Osteocyte (in vitro differentiated cells): ENCODE measurements at places on chromosomes 5 and 9. TPM values are rescaled to one million over a fixed set of nuclear protein-coding genes. Genes with fewer than 3 reads are reported as not detected.

DNA sequence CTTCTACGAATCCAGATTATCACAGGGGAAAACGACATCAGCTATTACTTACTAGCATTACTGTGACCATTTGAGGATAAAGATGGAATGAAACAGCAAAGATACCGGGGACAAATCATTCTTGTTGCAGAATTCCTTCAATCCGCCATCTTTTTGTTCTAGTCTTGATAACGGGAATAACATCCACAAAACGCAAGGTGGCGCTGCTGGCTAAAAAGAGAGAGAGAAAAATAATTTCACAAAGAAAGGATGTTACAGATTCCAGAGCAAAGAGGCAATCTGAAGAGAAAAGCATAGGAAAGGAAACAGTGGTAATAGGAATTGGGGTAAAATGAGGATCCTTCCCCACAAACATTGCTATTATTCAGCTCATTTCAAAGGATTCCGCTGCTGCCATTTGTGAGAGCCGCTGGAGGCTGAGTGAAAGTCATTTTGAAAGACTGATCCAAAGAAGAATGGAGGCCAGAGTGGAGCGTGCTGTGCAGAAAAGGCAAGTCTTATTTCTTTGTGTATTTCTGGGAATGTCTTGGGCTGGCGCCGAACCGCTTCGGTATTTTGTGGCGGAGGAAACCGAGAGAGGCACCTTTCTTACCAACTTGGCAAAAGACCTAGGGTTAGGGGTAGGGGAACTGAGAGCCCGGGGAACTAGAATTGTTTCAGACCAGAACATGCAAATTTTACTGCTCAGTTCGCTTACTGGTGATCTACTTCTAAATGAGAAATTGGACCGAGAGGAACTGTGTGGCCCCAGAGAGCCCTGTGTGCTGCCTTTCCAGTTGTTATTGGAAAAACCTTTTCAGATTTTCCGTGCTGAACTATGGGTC, at the start of gene PCDHB7:
TSS of gene PCDHB7 (plus strand) at position 264 of the 824 bp plus-strand sequence. CDS start at position 456, 192 bp downstream.
- DNase-seq, result no peak

The NOTCH1 gene
- 44.9 and 53.6 TPM in 2 replicates for total RNA-seq

GRCh38 chr5:132459983-132460838, 30.4 kb downstream of the IRF1 start:
- DNase-seq, result no peak

DNA sequence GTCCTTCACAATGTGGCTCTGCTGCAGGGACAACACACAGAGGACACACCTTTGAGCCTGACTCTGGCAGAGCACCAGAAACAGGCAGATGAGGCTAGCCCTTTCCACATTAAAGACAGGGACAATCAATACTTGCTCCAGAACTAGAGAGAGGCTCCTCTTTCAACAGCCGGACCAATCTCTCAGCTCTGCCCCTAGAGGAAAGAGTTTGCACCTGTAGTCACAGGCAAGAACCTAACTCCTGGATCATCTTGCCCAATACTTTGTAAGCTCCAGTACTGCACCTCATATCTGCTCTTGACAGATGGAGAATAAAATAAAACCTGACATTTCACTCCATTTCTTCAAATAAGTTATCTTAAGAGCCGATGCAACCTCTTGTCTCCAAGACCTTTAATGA, 52.1 kb downstream of the EPB41L4A start:
- DNase-seq, result no peak

The SNX18 gene
- 27.3 and 28.8 TPM in 2 replicates for total RNA-seq

DNA sequence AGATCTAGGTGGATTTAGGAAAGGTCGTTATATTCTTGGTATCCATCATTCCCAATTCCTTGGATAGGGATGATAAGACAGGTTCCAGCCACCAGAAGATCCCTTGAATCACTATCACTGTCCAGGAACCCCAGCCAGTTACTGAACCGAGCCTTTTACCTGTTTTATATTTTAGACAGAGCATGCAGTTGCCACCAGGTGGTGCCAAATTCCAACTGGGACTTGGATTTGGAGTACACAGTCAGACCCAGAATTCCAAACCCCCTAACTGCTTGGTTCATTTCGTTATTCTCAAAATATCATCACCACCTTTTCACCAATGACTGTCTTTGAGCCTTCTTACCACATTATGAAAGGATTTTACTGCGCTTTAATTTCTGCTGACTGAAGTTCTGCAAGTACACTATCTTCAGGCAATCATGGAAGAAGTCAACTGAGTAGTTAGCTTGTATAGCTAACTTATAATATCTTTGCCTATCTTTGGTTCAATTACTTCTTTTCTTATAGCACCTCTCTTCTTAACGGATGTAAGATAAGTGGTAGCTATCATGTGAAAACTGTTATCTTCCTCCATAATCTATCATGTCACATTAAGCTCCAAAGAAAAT, 191.8 kb downstream of the PRR16 start:
- DNase-seq, result no peak

DNA sequence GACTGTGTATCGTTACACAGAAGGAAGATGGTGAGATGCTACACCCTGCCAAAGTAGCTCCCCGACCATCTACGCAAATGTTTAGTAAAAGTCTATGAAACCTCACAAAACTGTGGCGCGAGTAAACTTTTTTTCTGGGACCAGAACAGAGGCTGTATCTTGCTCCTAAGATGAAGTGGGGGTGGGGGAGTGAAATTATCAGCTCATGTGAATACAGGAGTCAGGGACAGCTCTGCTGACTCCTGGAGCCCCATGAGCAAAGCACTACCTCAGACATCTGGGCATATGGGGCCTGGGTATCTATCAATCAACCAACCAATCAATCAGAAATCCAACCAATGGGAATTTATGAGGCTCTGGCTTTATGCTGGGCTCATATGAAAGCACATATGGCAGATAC, 138.6 kb upstream of the RANBP3L start:
- DNase-seq, result no peak

DNA sequence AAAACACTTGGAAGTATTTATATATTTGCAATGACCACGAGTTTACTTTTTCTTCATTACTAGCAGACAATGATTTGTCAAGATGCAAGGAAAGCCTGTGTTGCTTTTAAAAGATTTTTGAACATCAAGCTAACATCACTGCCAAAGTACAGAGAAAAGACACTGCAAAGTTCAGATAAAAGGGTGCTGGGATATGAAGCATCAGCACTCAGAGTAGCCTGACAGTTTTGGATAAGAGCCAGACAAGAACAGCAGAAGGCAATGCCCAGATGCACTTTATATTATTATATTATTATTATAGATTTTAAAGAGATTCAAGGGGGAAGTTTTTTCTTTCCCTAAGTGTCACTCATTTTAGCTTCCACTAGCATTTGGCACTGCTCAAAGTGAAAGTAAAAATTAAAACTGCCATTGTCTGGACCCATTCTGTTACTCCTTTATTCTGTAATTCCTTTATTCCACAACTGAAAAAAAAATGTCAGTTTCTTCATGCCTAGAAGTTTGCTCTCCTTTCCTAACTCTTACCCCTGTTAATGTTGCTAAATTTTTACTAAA, 240.6 kb downstream of the EFNA5 start:
- DNase-seq, result no peak

GRCh38 chr5:38660194-38660668, 103.8 kb upstream of the LIFR start:
- no peak for DNase-seq

DNA sequence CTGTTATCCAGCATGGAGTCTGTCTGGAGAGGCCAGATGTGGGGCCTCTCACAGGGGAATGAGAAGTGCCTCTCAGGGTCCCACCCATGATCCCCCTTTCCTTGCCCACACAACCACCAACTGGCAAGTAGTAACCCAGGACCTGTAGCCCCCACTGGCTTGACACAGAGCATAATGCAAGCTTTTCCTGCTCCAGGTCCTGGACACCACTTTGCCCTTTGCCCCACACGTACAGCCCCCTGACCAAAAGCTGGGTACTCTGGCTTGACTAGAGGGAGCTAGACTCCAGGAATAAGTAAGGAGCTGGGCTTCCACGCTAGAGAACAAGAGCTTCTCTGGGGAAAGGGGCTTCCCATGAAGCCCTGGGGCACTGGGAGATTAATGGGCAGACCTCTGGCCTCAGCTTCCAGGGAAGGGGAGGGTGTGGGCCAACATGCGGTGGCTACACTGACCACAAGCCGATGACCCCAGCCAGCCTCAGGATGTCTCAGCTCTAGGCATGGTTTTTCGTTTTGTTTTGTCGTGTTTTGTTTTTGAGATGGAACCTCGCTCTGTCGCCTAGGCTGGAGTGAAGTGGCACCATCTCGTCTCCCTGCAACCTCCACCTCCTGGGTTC, 109.5 kb downstream of the C9orf50 start:
- DNase-seq, result no peak

The TMEM250 gene
- total RNA-seq, result 34.0 and 38.2 TPM in 2 replicates

The UBE2QL1 gene
- total RNA-seq, result not detected in 2 replicates

- DNase-seq, result no peak
Observed at GRCh38 chr9:32339424-32339823, 45.0 kb upstream of the ACO1 start.

- DNase-seq, result no peak
Observed at GRCh38 chr5:173201636-173202265, 33.3 kb downstream of the NKX2-5 start.

DNA sequence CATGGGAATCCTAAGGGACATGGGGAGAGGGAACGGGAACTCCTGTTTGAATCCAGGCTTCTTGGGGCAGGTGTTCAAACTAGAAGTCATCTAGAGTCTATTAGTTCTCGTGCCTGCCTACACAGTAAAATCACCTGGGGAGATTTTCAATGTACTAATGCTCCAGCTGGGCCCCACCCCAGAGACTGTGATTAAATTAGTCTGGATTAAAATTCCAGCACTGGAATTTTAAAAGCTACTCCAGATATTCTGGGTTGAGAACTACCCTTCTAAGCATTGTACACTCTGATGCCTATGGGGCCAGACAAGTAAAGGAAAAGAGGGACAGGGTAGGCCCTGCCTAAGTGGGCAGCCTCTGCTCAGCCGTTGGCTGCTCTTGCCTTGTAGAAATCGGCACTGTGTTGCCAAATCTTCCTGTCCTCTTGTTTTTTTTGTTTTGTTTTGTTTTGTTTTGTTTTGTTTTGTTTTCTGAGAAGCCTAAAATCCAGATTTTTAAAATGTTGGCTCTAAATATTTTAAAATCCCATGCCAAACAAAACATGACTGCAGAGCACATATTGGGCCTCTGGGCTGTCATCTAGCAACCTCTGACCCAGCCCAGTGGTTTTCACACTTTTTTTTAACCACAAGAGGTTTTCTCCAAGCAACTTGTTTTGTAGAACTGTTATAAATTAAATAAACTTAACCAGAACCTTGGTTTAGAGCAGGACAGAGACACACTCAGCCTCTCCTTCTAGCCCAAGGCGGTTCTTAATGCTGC, 29.0 kb downstream of the ADRB2 start:
- DNase-seq, result no peak

DNA sequence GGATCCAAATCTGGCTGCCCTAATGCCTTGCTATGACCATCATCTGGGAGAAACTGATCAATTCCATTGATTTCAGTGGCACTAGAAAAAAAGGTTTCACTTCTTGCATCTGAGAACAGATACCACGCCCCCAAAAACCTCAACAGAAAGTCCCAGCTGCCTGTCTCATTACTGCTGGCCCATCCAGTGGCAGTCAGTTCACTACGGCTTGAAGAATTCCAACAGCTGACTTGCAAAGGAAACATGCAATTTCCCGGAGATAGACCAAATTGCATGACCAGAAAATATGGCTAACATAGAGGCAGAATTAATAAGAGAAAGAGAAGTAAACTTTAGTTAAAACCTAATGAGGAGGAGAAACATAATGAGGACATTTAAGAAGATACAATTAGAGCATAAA, 48.6 kb downstream of the UGCG start:
- DNase-seq, result no peak

GRCh38 chr9:126675147-126675467, 61.4 kb downstream of the LMX1B start:
- DNase-seq, result no peak

The MLANA gene
- not detected in 2 replicates for total RNA-seq

DNA sequence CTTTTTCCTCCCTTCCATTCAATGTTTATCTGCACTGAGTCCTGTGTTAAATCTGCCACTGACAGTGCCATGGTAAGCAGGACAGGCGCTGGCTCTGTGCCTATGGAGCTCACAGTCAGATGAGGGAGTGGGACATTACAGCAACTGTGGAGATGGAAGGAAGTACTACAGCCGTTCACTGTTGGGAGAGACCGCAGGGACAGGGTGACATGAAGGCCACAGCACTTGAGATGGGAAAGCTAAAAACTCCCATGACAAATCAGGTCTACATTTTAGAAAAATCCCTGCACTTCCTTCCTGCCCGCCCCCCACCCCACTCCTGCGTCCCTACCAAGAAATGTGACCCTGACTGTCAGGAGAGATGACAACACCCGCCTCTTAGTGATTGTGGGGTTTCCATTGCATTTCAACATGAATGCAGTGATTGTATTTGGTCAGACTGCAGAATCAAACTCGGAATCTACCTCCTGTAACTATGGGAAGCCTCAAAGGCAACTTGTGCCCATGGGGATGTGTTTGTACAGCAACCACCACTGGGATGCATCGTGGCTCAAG, 56.4 kb downstream of the GTF3C4 start:
- no peak for DNase-seq

The ADAMTSL1 gene
- total RNA-seq, result 1.2 and 1.5 TPM in 2 replicates

The NME5 gene
- 1.7 and 2.4 TPM in 2 replicates for total RNA-seq

- no peak for DNase-seq
Observed at GRCh38 chr5:65395526-65396155, 86.1 kb downstream of the ADAMTS6 start.

The PCDHGA9 gene
- 1.6 and 1.9 TPM in 2 replicates for total RNA-seq

The MRPS2 gene
- total RNA-seq, result 33.4 and 35.6 TPM in 2 replicates
